Neural progenitor cell (in vitro differentiated cells): ENCODE measurements at places on chromosomes 7 and 10.

GRCh38 chr7:93717217-93717900 lies 142.8 kb upstream of the CALCR start:
- DNase-seq = no peak

GRCh38 chr7:37493123-37493522 lies 44.5 kb upstream of the ELMO1 start:
- no peak for DNase-seq

DNA sequence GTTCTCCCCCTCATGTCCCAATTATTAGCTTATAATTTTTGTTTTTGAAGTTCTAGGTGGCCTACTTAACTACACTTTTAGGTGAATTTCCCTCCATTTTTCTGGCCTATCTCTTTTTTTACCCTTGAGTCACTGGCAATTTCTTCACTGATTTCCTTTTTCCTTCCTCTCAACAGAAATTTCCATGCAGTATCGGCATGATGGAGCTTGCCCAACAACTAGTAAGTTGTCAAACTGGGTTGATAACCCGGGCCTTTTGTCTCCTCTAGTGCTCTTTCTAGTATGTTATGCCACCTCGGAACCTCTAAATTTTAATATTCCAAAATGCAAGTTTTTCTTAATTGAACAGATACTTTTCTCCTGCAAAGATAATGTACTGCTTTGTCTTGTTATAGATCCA lies 147.1 kb downstream of the MLLT10 start:
- DNase-seq = no peak

GRCh38 chr7:147681530-147681929 lies 909.0 kb upstream of the C7orf33 start:
- DNase-seq = no peak

GRCh38 chr10:96673318-96674099 lies 46.8 kb downstream of the PIK3AP1 start:
- DNase-seq = peak; percentile 9

DNA sequence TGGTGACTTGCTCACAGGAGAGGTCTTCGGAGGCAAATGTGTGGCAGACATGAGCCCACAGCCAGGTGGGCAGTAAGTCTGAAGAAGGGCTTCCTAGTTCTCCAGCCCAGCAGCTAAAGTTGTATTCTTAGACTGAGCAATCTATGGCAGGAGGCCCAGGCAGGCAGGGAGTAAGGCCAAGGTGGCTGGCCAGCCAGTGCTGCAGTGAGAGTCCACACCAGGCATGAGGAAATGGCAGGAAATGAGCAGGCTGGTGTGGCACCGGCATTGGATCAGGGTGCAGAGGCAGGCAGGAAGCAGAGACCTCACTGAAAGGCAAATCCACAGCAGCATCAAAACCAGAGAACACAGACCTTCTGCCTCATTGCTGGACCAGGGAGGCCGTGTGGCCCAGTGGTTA lies 84.6 kb upstream of the PDE1C start:
- no peak for DNase-seq

DNA sequence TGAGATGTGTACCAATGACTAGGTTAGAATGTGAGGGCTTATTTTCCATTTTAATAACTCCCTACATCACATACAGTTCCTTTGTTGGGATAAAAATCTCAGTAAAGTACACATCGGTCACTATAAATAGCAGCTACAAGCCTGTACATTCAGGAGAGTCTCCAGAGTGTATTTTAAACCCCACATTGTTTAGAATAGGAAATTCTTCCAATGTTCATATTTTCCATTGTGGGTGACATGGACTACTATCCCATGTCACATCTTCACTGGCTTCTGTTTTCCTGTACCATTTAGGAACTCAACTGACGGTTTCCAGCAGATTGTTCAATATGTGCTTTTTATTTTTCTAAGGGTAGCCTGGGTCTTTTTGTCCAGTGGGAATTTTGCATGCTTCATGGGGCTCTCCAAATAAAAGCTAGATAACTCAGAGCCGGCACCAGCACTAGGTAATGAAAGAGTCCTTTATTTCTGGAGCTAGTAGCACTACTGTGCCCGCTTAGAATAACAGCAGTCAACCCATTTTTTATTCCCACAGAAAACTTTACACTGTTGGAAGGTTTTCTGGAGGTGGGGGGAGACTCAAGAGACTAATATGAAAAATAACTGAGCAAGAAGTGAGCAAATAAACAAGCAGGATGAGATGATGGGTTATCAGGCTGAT lies 100.5 kb downstream of the CALD1 start:
- no peak for DNase-seq

GRCh38 chr10:22875581-22875980 lies 52.3 kb upstream of the ARMC3 start:
- DNase-seq = peak; percentile 26
